Activated CD4-positive, alpha-beta T cell treated with anti-CD3 and anti-CD28 coated beads for 4 hours (primary cell): ENCODE measurements at places on chromosomes 12 and 14.

GRCh38 chr14:68468437-68469207 lies 324.2 kb downstream of the ZFP36L1 start:
- DNase-seq: peak; percentile 13

GRCh38 chr12:11823043-11823442 lies 173.6 kb downstream of the ETV6 start:
- no peak for DNase-seq

GRCh38 chr14:79576424-79576823 lies 634.9 kb downstream of the DIO2 start:
- no peak for DNase-seq

DNA sequence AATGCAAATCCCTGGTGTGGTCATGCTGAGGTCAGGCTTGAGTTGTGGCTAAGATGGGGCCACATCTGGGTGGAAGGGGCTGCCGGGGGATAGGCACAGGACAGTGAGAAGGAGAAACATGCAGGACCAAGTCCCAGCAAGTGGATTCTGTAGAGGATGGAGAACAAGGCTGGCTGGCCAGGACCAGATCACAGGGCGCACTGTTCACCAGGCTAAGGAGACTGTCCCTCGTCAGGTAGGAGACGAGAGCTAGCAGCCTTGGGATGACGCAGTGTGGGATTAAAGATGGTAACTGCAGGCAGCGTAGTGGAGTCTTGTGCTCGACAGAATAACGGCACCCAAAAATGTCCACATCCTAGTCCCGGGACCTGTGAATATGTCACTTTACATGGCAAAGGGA lies 336.1 kb downstream of the BCL11B start:
- no peak for DNase-seq

DNA sequence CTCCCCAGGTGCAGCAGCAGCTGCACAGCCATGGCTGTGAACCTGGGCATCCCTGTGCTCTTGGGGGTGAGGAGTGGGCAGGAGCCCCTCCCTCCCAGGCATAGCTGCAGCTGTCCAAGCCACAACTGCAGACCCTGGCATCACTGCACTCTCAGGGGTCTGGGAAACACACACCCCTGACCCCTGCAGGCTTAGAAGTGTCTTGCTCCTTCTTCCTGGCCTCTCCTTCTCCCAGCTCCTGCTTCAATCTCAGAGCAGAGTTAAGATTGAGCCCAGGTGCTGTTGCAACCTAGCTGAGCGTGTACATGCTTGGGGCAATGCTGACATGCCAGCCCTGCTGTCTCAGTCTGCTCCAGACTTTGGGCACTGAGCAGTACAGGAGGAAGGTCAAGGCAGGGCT lies 833.6 kb downstream of the FLRT2 start:
- no peak for DNase-seq

DNA sequence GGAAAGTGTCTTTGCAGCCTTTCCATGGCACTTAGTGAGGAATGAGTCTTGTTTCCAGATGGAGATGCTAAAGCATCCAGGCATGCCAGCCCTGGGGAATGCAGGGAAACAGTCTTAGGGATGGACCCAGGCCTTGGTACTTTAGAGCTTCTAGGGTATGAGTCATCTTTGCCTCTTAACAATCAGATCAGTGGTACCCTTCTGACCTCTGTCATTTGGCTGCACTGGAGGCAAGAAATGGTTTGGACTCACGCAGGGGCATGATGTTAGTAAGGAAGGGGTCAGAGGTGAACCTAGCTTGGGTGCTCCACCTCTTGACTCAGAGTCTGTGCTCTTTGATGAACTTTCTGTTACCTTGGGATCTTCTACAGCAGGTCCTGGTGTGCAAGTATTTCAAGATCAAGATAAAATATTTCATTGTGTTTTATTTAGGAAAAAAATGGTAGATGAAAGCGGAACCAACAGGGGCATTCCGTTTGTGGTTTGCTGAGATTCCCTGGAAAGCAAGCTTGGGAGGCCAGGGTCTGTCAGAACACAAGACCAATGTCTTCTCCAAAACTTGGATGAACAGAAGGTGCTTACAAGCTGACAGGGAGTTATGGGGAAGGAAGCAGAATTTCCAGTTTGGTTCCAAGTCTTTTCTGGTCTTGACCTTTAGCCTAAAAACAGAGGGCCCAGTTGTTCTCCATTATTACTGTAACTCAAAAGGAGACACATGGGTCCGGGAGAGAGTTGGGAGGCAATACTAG lies 216.2 kb downstream of the ZFP36L1 start:
- no peak for DNase-seq

- DNase-seq: no peak
These were observed 54.1 kb downstream of the CPM start for GRCh38 chr12:68878846-68879245.

DNA sequence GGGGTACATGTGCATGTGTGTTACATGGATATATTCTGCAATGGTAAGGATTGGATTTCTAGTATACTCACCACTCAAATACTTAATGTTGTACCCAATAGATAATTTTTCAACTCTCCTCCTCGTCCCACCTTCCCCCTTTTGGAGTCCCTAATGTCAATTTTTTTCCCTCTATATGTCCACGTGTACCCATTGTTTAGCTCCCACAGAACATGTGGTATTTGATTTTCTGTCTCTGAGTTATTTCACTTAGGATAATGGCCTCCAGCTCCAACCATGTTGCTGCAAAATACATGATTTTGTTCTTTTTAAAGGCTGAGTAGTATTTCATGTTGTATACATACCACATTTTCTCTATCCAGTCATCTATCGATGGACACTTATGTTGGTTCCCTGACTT lies 97.2 kb upstream of the TMTC1 start:
- DNase-seq: no peak

DNA sequence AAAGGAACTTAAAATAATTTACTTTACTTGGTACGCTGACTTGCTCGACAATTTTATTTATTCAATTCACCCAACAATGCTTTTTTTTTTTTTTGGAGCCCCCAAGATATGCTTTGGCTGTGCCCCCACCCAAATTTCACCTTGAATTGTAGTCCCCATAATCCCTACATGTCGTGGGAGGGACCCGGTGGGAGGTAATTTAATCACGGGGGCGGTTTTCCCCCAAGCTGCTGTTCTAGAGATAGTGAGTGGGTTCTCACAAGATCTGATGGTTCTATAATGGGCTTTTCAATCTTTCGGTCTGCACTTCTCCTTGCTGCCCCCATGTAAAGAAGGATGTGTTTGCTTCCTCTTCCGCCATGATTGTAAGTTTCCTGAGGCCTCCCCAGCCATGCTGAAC lies 10.4 kb downstream of the FGD6 start:
- no peak for DNase-seq

GRCh38 chr14:55532645-55533344 lies 47.2 kb upstream of the KTN1 start:
- no peak for DNase-seq

- DNase-seq: no peak
These were observed 46.1 kb upstream of the PTPRO start for GRCh38 chr12:15276088-15276698.

DNA sequence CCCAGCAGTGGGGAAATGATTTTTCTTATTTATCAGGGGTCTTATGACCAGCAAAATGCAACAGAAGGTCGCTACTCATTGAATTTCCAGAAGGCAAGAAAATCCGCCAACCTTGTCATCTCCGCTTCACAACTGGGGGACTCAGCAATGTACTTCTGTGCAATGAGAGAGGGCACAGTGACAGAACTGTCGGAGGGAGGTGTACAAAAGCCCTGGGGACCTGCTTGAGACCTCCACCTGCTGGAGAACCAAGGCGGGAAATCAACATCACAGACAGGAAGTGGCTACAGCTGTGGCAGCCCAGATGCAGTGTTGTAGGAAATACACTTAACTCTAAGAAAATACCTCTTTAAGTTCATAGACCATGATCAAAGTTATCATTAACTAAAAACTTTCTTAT lies 250.9 kb upstream of the OR4E1 start:
- peak; percentile 58 for DNase-seq

DNA sequence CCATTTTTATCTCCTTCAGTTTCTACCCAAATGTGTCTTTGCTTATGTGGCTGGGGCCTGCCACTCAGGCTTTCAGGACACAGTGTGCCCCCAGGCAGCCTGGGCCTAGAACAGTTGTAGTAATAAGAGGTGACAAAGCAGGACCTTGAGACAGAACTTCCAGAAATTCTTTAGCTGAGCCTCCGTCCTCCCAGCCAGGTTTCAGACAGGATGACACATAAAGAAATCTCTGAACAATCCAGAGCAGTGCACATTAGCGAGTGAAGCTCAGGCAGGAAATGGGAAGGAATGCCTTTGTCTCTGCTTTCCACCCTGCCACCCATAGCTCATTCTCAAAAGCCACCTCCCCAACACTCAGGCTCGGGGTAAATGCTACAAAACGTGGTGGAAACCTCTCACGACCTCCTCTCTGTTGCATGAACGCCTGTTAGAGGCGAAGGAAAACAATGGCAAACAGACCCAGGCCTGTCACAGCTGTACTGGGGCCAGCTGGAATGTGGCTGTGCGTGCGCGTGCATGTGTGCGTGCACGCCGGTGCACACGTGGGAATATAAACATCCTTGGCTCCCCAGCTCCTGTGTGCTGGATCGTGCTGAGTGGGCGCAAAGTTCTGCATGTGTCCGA lies 286.7 kb downstream of the ZFP36L1 start:
- DNase-seq: no peak

GRCh38 chr12:124543590-124544310 lies 23.7 kb downstream of the NCOR2 start:
- DNase-seq: no peak

GRCh38 chr12:67512061-67512460 lies 136.5 kb upstream of the DYRK2 start:
- no peak for DNase-seq

GRCh38 chr14:81465507-81466228 lies 65.5 kb upstream of the STON2 start:
- DNase-seq: no peak

DNA sequence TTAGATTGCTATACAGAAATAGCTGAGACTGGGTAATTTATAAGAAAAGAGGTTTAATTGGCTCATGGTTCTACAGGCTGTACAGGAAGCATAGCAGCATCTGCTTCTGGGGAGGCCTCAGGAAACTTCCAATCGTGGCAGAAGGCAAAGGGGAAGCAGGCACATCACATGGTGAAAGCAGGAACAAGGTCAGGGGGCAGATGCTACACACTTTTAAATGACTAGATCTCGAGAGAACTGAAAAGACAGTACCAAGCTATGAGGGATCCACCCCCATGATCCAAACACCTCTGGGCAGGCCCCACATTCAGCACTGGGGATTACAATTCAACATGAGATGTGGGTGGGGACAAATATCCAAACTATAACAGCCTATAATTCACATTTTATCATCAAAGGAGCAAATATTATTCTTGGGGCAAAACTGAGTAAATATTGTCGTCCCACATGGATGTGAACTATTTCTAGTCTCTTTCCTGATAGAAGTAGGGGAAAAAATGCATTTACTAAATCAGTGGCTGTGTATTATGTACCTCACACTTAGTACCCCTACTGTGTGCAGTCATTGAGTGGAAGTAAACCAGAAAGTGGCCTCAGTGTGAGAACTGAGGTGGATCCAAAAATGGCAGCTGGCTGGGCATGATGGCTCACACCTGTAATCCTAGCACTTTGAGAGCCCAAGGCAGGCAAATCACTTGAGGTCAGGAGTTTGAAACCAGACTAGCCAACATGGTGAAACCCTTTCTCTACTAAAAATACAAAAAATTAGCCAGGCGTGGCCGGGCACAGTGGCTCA lies 25.4 kb upstream of the A2ML1 start:
- DNase-seq: no peak

DNA sequence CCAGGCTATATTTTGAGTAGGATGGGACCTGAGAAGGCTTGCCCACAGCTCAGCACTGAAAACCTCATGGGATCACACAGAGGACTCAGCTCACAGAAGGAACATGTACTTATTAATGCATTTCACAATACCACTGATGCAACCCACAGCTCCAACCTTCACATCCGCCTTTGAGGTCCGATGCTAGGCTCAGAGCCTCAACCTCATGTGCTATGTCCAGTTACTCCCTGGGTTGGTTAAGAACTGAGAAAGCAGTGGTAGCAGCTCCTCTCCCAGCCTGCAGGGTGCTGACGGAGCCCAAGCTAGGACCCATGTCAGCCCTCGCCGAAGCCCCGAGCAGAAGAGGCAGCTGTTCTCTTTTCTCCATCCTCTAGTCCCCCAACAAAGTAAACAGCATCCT lies 52.9 kb downstream of the SPTB start:
- DNase-seq: no peak

DNA sequence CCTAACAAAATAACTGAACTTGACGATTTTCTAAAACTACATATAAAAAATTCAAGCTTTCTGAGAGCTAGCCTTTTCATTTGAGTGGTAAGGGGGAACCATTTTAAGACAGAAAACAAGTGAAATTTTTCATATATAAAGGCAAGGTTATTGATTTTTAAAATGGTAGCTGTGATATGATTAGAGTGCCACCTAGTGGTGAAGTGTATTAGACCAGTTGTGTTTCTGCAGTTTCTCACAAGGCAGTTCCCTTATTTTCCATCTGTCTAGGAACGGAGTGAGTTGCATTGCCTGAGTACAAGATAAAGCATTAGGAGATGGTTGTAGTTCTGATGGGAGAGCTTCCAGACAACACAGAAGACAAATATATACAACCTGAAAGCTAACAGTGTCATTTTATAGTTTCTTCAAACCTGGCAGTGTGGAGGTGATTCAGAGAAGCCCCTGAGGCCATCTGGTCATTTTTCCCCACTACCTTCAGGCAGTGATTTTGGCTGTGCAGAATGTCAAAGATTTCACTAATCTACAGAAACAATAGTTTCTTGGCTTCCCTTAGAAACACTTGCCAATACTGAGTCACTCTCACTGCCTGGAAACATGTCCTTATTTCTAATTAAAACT lies 180.8 kb downstream of the C12orf50 start:
- DNase-seq: no peak

DNA sequence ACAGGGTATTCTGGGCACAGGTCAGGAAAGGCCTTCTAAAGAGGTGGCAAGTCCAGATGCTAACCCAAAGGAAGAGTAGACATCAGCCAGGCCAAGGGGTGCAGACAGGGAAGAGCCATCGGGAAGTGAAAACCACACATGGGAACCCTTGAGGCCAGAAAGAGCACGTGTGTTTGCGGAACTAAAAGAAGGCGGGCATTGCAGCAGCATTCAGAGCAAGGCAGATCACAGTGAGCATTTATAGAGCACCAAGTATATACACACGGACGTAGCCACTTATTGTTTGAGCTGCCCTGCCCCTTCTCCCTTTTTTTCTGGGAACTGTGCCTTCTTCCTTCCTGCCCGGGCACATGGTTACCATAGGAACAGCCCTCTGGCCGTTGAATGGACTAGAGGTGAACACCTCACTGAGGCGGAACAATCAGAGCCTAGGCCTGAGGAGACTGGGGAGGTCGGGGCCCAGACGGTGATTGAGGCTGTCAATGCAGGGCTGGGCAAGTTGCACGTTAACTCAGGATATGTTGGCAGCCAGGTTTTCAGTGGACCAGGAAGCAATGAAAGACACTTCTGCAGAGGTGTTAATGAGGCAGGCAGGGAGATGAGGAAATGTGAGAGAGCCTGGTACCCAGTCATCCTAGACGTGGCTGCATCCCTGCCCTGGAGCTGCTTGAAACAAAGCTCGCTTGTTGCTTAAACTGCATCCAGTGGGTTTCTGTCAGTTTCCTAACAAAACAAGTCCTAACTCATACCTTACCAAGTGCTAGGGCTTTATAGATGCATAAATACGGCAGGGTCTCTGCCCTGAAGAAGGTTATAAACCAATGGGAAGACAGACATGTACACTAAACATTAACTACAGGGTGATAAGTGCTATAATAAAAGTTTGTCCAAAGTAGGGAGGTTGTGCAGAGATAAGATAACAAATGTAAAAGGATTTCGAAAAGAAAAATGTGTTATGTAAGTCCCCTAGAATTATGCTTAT lies 34.2 kb downstream of the MOAP1 start:
- DNase-seq: no peak
